ENCODE measurements at places on chromosomes 12 and 14. TPM values are rescaled to one million over a fixed set of nuclear protein-coding genes. Genes with fewer than 3 reads are reported as not detected.

The LBHD2 gene
- polyA plus RNA-seq = not detected

The HOXC4 gene
- polyA plus RNA-seq = 3.1 TPM

The OR4N5 gene
- not detected for polyA plus RNA-seq

The TAS2R42 gene
- polyA plus RNA-seq = not detected

The DHH gene
- 0.55 TPM for polyA plus RNA-seq

The RAB15 gene
- polyA plus RNA-seq = 32.9 TPM

The PRKAB1 gene
- 89.8 TPM for polyA plus RNA-seq

The ADCY6 gene
- polyA plus RNA-seq = 74.3 TPM

The TRPV4 gene
- 3.4 TPM for polyA plus RNA-seq

The KRT71 gene
- polyA plus RNA-seq = not detected

The GPR135 gene
- polyA plus RNA-seq = 6.1 TPM

The KCNA1 gene
- not detected for polyA plus RNA-seq

The TMTC1 gene
- 1.0 TPM for polyA plus RNA-seq

The RPGRIP1 gene
- 0.93 TPM for polyA plus RNA-seq

DNA sequence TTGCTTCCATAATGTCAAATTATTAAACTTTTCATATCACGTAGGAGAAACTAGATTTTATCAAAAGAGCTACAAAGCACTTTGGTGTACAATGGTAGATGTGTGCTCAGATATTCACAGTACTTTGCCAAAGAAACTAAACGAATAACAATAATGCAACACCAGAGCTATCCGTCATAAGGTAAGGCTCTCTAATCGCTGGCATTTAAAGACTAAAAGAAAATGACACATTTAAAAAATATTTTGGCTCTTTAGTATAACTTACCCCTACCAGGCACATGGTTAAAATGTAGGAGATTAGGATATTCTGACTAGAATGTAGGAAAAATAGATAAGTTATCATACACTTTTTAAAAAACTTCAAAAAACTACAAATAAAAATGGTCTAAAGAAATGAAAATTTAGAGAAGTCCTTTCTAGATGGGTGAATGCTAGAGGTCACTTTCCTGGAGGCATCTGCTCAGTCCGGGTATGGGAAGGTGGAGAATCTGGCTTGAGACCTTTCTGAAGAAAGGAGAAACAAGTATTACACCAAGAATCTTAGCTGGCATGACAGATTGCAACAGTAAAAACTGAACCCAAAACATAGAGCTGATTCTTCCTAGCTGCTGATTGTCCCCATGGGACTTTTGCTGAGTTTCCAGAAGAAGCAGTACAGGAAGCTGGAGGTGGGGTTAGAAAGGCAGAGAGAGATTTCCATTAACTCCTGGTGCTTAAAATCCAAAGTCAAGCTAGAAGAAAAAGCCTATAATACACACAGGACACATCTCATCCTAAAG is 67.9 kb downstream of the FAR2 start:
- DNase-seq = no peak

DNA sequence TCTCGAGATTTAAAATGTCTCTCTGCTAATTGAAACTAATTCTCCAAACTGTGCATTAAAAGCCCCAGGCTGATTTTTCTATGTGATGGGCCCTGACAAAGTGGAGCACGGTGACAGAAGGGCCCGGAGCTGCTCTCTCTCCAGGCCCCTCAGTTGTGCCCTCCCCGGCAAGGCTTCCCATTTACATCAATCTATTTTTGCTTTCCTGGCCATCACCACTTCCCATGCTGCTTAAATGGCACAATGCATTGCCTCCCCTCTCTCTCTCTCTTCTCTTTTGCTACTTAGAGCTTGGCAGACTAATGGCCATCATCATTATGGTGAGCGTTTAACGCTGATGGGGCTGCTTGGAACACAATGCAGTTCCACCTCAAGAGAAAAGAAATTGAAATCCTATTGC is 270.7 kb upstream of the DIO3 start:
- DNase-seq = no peak

- no peak for DNase-seq
These were observed 276.0 kb downstream of the FOXG1 start for GRCh38 chr14:29042551-29042950.

- DNase-seq = peak; percentile 48
These were observed 63.1 kb downstream of the ARL6IP4 start for GRCh38 chr12:123043536-123044001.

GRCh38 chr14:30621354-30621939 is 672 bp upstream of the SCFD1 start:
- DNase-seq = no peak

- peak; percentile 10 for DNase-seq
These were observed 11.3 kb downstream of the GARIN6 start for GRCh38 chr12:99658671-99659349.

DNA sequence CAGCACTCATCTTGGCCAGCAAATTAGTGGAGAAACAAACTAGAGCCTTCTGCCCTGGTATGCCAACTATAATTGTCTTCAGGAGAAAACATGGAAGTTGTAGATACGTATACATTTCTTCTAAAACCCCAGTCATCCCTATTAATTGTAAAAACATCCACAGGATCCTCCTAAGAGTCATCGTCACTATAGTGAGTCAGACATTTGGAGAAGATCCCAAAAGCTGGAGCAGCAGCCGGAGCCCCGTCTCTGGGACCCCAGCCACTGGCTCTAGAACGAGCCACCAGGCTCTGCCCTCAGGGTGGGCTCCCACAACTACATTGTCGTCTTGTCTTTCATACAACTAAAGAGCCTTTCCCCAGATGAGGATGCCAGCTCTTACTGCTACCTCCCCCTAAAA is 15.5 kb downstream of the PRKAB1 start:
- DNase-seq = no peak

GRCh38 chr14:88599326-88599725 is 36.5 kb downstream of the ZC3H14 start:
- DNase-seq = no peak

DNA sequence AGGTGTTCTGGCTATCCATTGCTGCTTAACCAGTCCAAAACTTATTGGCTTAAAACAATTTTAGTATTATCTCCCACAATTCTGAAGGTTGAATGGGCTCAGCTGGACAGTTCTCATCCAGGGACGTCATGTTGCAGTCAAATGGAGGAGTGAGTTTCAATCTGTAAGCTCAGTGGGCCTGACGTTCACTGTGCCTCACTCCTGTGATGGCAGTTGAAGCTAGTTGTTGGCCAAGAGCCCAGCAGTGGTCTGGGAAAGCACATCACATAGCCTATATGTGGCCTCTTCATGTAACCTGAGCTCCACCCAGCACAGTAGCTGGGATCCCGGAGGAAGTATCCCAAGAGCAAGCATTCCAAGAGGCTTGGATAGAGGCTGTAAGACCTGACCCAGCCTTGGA is 40.6 kb upstream of the CDKN3 start:
- no peak for DNase-seq

GRCh38 chr14:22780105-22780679 is 13.7 kb downstream of the OXA1L start:
- DNase-seq = no peak

DNA sequence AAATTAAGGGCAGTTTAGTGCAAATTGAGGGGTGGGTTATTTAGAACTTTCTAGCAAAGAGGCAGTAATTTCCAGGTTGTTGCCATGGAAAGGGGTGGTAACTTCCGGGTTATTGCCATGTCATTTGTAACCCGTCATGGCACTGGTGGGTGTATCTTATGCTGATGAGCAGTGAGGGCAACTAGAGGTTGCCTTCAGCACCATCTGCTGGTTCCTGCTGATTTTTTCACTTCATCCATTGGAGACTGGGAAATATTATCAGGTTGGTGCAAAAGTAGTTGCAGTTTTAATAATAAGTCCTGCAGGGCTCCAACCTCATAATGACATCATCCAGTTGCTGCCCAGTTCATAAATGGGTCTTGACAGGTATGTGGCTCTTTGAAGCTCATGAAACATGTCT is 24.4 kb upstream of the SERPINA4 start:
- DNase-seq = no peak

- DNase-seq = no peak
These were observed 984.0 kb upstream of the TMEM132C start for GRCh38 chr12:127282786-127283565.

DNA sequence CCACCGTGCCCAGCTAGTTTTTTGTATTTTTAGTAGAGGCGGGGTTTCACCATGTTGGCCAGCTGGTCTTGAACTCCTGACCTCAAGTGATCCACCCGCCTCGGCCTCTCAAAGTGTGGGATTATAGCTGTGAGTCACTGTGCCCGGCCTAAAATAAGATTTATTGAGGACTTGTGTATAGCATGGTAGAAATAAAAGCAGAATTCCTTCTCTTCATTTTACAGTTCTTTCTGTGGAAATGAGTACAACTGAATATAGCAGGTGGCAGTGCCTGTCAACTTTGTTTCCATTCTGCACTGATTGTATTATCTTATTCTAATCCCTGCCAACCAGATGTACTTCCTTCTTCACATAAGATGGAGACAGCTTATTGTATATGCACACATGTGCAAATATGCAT is 41.0 kb downstream of the DIP2B start:
- no peak for DNase-seq

GRCh38 chr12:127005406-127005805 is 1261.6 kb upstream of the TMEM132C start:
- DNase-seq = no peak

- DNase-seq = no peak
These were observed 645.2 kb downstream of the MED13L start for GRCh38 chr12:115632308-115632707.

DNA sequence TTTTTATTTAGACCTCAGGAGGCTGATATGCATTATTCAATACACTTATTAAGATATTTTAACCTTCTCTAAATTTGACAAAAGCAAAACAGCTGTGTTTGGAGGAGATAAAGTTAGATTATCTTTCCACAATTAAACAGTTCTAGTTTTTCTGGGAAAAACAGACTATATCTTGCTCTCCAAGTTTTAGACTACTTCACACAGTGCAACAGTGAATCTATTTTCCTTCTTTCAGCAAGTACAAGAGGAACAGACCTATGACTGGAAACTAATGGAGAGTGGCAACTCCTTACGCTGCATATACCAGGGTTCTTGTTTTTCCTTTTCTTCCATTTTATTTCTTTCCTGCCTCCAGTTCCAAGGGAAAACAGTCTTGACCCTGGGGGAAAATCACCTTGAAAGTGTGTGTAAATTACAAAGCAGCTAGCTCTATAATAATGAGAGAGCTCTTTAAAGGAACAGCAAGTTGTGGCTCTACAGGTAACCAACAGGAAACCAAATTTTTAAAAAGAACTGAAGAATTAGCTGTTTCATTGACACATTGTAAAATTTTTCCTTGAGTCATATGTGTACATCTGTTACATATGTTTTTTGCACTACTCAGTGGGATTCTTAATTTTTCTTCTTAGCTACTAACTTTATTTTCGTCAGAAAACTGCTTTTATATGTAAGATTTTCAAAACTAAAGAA is 27.4 kb downstream of the DNM1L start:
- DNase-seq = no peak

All from right lung (tissue), 10 donors.